ENCODE measurements at places on chromosomes 4 and X.

DNA sequence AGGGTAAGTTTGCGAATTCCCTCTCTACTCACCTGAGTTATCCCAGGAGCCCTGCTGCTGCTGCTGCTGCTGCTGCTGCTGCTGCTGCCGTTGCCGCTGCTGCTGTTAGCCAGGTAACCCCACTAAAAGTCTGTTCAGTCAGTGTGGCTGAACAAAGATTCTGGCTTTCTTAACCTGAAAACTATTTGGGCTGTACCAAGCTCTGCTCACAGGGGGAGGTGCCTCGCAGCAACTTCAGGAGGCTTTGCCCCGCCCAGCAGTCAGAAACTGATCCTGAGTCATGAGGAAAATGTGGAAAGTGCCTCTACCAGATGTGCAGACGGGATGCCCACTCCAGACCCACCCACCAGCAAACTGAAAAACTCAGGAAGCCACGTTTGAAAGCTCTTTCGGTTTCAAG is at the start of gene CAPN6:
CAPN6 (minus strand) TSS at position 145 of the 400 bp plus-strand sequence. CDS start 6,547 bp downstream, outside the sequence.
- no peak for DNase-seq

- no peak for DNase-seq
These were observed 120.9 kb downstream of the BEND2 start for GRCh38 chrX:18099745-18100144.

GRCh38 chr4:123229286-123229685 is 167.3 kb upstream of the SPRY1 start:
- no peak for DNase-seq

- DNase-seq: no peak
These were observed 163.7 kb downstream of the SMIM20 start for GRCh38 chr4:26077756-26078155.

- no peak for DNase-seq
These were observed 324.8 kb upstream of the NWD2 start for GRCh38 chr4:36919721-36920120.

DNA sequence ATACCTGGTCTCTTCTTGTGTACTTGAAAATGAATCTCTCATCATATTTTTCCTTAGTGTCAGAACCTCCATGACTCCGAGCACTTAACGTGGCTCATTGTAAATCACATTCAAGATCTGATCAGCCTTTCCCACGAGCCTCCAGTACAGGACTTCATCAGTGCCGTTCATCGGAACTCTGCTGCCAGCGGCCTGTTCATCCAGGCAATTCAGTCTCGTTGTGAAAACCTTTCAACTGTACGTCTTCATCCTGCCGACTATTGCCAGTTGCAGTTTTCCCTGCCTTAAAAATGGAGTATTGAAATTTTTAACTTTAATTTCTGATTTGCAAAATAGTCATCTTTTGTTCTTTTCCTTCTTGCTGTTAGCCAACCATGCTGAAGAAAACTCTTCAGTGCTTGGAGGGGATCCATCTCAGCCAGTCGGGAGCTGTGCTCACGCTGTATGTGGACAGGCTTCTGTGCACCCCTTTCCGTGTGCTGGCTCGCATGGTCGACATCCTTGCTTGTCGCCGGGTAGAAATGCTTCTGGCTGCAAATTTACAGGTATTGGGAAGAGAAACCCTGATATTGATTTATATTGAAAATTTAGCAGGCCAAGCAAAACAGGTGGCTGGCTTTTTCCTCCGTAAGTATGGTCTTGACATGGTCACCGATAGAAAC is 42.4 kb upstream of the MSANTD1 start:
- DNase-seq: no peak

DNA sequence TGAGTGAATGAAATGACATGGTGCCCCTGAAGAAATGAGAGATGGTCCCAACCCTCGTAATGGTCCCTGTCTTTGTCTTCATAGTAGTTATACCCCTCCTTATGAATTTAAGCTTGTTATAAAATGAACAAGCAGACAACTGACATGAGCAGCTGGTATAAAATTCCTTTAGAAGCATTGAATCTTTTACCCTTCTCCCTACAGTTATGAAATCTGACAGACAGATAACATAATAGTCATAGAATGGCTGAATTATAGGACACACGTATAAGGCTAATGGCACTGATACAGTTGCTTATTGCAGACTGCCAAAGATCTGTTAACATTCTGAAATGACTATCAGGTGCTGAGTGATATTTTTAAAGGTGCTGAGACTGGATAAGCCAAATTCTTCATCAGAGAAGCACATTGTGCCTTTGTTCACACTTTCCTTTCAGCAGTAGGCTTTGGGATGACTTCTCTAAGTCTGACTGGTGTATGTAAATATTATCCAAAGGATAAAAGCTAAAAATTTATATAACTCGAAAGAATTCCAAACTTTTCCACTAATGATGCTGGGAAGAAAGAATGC is 47.4 kb upstream of the PDGFC start:
- DNase-seq: no peak

GRCh38 chr4:74830928-74831327 is 36.6 kb upstream of the BTC start:
- no peak for DNase-seq

DNA sequence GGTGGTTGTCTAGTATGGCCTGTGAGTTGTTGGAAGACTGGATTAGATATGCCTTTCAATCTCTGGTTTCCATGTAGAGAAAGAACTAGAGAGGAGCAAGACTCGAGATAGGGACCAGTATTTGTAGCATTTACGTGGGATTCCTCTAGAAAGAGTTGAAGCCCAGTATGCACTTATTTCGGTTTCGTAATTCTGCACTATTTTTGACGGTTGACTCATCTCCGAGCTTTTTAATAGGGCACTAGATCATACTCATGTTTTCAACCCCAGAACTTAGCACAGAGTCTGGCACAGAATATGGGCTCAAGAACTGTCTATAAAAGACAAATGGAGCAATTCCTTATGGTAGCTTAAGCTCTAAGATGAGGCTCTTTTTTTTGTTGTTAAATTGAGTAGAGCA is 15.7 kb downstream of the HELT start:
- DNase-seq: no peak

DNA sequence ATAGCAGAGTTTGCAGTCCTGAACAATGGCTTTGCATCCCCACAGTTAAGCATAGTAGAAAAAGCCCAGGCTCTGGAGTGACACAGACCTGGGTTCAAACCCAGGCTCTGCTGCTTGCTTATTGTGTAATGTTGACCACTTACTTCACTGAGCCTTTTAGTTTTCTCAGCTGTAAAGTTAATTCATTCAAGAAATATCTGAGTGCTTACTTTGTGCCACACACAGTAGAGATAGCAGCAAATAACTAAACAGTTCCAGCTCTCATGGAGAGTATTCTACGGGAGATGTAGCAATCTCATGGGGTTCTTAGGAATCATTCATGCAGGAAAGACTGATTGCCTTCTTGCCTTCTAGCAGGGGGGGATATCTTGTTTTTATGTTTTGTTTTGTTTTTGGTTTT is 63.2 kb downstream of the SLC9A6 start:
- no peak for DNase-seq

DNA sequence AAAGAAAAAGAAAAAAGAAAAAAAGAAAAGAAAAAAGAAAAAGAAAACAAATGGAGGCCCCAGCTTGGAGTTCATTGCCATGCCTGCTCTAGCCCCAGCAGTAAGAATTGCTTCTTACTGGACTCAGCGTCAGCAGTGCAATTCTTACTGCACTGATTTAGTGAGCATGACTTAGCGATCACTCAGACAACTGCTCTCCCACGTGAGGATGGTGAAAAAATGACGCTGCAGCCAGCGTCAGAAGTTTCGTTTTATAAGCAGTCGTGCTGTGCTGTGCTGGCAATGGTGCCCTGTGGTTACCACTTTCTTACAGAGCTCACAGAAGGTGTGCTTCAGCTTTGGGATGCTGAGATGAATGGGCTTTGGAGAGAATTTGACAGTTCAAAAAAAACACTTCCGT is 68.3 kb upstream of the DDX3X start:
- peak; percentile 12 for DNase-seq

- DNase-seq: no peak
These were observed 1.0 kb downstream of the TBC1D9 start for GRCh38 chr4:140754918-140755773.

DNA sequence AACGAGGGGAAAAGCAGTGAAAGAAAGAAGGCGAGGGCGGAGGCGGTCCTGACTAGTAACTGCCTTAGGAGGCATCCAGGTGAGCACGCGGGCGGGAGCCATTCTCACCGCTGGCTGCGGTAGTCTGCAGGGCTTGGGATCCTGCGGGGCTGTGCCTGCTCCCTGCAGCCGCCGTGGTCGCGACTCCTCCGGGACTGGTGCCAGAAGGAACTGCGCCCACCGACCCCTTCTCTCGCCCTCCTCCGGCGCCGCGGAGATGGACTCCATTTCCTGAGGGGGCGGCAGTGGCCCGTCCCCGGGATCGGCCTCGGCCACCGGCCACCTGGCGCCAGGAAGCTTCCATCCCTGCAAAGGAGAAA is 543 bp downstream of the NFXL1 start:
- DNase-seq: peak; percentile 18

- DNase-seq: no peak
These were observed 89.4 kb downstream of the IRF2 start for GRCh38 chr4:184384810-184385557.
